ENCODE measurements at places on chromosomes 1 and 21.

- no peak for DNase-seq
Measured at GRCh38 chr1:97599447-97599846, 321.4 kb downstream of the DPYD start.

DNA sequence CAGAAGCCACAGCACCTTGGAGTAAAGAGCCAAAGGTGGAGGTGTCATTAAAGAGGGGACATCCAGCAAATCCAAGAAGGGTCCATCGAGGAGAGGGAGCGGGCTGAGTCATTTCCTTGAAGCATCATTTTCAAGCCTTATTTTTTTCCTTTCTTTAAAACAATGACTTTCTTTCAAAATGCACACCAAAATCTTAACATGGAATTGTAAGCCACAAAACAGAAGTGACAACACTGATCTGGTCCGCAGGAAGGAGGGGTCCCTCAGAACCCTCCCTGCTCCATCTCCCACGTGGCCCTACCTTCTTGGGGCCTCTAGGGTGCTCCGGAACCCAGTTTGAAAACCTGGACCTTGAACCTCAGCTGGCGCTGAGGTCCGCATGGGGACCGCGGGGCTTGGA, 14.8 kb downstream of the DHRS3 start:
- no peak for DNase-seq

DNA sequence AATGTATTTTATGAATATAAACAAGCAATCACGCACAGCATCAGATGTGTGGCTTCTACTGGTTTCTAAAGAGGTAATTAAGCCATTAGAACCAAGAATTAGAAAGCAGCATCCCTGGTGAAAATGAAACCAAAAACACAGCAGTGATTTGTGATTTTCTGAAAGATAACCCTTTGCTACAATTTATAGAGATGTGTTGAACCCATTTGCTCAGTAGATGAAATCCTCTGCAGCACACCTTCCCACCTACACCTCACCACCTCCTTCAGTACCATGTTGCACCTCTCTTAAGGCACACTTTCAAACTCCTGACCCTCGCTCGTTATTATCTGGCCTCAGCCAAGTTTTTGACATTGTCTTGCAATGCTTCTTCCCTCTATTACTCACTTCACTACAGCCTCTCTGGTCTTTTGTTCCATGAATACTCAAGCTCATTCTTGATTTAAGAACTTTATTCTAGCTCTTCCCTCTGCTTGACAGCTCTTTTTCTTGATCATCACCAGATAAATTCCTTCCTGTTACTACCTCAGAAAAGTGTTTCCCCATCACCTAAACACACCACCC, 38.6 kb downstream of the NSL1 start:
- no peak for DNase-seq

- no peak for DNase-seq
Measured at GRCh38 chr1:151849126-151849525, 4.4 kb downstream of the THEM5 start.

DNA sequence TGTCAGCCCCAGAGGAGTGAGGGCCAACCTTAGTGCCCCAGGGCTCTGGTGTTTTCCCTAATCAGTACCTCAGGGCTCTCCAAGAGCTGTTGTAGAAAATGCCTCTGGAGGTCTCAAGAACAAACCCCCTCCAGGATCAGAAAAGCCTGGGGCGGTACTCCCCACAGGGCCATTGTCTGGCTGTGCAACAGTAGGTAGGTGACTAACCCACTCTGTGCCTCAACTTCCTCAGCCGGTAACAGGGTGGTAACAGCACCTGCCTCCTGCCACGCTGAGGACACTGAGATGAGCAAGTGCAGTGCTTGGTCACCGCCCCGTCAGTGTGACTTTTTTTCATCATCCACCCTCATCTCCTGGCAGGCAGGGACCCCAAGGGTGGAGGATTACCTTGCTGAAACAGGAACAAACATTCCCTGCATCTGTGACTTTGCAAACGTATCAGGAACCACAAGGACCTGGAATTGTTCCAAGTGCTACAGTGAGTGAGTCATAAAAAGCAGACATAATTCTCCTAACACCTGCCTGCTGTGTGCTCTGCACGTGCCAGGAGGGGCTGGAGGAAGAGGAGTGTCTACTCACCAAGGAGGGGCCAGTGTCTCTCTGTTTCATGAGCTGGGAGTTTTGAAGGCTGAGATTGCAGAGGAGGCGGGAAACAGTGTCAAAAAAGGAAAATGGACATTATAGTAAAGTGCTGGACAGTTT, 440.8 kb downstream of the NPHP4 start:
- no peak for DNase-seq

- DNase-seq: no peak
Measured at GRCh38 chr1:158328426-158328825, 2.9 kb downstream of the CD1B start.

- no peak for DNase-seq
Measured at GRCh38 chr1:58190267-58190988, 356.1 kb downstream of the OMA1 start.

DNA sequence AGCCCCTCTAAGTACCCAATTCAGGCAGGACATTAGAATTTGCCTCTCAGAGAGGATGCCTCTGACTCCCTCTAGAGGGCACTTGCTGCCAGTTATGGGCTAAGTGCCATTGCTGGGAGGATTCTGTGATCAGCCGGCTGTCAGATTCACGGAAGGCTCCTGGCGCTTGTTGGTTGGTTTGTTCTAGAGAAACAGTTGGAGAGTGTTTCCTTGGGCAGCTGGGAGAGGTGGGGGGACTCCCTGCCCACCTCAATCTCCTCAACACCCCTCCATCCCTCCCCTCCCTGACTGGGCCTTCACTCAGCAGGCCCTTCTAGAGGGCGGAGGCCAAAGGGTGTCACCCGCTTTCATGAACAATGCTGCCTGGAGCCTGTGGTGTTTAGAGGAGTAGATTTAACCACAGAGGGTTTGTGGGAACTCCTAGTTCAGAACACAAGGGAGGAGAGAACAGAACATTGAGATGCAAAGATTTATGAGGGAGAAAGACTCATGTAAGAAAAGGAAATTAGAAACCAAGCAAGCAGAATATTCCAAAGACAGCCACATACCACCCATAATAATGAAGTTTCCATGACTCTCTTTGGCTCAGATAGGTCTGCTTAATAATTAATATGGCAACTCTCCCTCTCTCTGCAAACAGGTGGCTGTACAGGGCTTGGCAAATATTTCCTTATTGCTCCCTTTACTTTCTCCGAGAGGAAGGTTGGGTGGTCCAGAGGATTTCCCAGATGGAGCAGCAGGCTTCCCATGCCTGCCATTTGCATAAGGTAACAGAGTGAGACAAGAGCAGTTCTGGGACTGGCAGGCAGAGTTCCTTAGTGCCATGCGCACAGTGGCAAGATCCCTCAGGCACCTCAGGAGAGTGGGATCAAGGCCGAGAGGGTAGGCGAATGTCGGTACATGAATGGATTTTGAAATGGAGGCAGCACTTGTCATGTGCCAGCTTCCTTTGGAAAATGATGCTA, 30.0 kb upstream of the ACP6 start:
- peak; percentile 52 for DNase-seq

GRCh38 chr1:205266611-205267305, 39.0 kb downstream of the TMCC2 start:
- no peak for DNase-seq

- DNase-seq: no peak
Measured at GRCh38 chr1:9716404-9717192, 65.1 kb downstream of the PIK3CD start.
